ENCODE measurements at places on chromosomes 16 and 17.

DNA sequence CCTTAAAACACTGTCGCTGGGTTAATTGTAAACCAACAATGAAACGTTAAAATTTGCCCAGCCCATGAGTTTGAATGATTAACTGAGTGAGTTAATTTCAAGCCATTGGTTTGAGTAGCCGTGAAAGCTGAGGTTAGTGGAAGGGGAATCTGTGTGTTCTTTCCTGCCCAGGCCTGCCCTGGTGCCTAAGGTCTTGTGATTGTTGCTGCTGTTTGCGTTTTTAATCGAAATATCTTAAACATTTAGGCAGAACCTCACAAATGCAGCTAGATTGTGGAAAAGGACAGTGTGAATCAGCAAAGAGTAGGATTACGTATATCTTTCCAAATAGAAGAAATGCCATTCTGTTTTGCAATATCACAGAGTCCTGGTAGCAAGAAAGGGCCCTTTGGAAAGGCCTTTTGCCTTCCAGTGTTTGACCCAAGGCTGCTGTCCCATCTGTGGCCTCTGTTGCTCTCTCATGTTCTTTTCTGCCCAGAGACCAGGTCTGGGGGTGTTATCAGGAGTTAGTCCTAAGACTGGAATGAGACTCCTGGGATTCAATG is 113.8 kb downstream of the MSI2 start:
- DNase-seq = no peak

- no peak for DNase-seq
Measured at GRCh38 chr16:51797669-51798259, 646.7 kb upstream of the SALL1 start.

DNA sequence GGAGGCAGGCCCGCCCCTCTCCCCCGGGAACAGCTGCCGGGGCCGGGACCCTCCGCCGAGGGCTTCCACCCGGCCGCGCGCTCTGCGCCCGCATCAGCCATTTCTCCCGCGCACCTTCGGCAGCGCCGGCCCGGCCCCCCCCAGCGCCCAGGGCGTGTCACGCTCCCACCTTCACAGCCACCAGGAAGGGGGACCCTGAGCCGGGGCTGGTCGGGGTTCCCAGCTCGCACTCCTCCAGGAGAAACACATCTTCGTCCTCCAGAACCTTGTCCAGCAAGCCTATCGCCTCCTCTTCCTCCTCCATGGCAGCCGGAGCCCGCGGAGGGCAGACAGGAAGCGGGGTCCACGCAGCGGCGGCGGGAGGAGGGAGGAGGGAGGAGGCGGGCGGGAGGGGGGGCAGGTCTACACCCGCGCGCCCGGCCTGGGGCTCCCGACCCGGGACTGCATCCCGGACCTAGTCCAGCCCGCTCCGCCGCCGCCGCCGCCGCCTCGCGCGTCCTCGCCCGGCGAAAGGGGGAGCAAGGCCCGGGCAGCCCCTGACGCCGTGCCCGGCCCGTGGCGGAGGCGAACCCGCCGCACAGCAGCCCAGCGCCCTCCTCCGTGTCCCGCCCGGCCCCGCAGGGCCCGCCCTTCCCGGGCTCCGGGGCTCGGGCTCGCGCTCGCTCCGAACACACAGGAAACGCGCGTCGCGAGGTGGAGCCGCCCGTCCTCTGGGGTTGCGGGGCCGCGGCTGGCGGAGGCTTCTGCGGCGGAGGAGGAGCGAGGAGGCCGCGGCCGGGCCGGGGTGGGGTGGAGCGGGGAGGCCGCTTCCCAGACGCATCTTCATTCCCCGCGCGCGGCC is 70.8 kb downstream of the ABR start:
- DNase-seq = peak; percentile 71

DNA sequence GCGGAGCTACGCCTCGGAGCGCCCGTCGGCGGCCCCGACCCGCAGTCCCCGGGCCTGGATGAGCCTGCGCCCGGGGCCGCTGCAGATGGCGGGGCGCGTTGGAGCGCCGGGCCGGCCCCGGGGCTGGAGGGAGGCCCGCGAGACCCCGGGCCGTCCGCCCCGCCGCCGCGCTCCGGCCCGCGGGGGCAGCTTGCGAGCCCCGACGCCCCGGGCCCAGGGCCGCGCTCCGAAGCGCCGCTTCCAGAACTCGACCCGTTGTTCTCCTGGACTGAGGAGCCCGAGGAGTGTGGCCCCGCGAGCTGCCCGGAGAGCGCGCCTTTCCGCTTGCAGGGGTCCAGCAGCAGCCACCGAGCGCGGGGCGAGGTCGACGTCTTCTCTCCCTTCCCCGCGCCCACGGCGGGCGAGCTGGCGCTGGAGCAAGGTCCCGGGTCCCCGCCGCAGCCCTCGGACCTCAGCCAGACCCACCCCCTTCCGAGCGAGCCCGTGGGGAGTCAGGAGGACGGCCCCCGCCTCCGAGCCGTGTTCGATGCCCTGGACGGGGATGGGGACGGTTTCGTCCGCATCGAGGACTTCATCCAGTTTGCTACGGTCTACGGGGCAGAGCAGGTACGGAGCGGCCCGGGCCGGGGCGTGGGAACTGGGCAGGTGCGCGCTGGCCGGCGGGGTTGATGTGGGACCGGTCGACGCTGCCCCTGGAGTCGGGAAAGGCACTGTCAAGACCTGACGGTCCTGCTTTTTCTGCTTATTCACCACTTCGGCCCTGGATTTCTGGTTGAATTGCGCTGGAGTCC is 861 bp downstream of the RAB11FIP3 start:
- DNase-seq = no peak

DNA sequence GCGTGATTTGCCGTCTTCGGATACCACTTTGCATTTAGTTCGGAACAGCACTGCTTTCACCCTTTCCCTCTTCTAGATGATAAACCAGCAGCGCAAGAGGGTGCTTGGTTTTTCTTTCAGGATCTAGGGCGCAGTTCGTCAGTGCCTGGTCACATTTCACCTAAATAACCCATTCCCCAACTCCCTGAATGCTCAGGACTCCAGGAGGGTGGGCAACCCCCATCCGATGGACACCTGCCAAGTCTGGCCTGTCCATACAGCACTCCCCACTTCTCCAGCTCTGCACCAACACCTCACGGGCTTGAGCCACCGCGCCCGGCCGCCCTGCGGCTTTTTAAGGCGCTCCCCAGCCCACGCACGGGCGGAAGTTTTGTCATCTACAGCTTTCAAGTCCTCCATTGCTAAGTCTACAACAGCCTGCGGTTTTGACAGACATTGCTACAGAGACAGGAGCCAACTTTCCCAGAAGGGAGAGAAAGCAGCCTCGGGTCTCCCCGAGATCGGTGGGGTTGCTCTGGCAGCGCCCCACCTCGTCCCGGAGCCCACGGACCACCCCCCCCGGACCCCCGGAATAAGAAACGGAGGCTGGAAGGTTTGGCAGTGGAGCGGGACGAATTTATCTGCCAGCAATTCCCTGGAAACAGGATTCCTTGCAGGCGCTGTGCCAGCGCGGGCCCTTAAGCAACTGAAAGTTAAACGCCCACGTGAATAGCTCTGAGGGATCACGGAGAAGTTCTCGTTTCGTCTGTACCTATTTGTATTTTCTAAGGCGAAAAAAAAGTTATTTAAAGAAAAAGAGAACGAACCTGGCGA is 38.6 kb upstream of the SLFN13 start:
- DNase-seq = no peak

DNA sequence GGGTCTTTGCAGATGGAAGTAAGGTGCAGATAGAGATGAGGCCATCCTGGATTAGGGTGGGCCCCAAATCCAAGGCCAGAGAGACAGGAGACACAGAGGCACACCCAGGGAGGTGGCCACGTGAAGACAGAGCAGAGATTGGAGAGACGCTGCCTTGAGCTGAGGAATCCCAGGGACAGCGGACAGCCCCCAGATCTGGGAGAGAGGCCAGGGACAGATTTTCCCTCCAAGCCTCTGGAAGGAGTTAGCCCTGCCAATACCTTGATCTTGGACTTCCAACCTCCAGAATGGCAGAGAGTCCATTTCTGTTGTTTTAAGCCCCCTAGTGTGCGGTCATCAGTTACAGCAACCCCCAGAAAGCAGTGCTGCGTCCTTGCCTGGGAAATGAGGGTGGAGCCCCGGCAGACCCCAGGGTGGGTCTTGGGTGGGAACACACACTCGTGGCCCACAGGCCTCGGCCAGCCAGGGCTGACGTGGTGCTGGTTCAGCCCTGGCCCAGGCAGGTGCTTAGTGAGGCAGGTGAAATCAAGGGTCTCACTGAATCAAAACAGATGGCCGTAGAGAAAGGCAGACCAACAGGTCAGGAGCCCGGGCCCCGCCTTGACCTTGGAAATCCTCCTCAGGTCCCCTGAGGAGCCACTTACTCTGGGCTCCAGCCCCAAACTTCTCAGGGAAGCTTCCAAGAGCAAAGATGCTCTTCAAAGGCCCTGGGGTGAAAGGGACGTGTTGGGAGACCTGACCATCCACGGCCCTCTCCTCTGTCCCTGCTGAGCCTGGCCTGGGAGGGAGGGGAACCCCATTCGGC is 169.3 kb downstream of the RBFOX3 start:
- DNase-seq = no peak

GRCh38 chr16:69822174-69822935 is 60.2 kb downstream of the WWP2 start:
- DNase-seq = no peak
